ENCODE measurements at places on chromosomes 1 and 21.

- DNase-seq = no peak
Measured at GRCh38 chr1:8197493-8198282, 120.2 kb upstream of the SLC45A1 start.

GRCh38 chr1:183259924-183260323 is 73.9 kb downstream of the LAMC2 start:
- no peak for DNase-seq

DNA sequence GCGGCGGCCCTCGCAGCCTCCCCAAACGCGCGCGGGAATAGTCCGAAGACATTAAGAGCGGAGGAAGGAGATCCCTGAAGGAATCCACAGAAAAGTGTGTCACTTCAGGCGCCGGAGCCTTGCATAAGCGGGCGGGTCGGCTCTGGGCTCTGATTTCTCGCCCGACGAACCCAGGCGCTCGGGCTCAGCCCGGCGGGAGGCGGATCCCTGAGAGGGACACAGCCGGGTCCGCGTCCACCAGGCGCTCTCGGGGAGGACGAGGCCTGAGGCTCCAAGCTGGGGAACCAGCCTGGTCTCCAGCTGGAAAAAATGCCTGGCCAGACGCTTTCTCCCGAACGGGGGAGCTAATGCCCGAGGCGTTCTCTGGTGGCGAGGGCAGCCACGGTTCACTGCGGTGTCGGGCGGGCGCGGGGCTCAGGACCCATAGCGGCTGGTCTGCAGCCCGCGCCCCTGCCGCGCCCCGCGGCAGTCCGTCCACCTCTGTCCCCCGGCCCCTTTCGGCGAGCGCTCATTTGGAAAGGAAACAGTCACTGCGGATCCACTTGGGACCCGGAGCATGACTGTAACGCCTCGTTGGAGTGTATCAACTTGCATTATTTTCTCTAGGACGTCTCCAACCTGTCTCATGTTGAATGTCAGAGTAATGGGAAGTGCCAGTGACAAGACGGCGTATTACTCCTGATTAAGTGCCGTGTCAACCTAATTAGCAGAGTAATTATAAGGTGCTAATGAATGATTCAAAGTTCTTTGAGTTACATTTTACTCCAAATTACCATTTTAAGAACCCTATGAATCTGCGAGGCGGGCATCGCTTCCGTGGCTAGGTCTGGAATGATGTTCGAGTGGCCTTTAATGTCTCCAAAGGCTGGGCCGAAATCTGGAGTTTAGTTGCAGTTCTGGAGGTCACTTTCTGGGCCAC is 1.6 kb upstream of the BARHL2 start:
- DNase-seq = no peak

DNA sequence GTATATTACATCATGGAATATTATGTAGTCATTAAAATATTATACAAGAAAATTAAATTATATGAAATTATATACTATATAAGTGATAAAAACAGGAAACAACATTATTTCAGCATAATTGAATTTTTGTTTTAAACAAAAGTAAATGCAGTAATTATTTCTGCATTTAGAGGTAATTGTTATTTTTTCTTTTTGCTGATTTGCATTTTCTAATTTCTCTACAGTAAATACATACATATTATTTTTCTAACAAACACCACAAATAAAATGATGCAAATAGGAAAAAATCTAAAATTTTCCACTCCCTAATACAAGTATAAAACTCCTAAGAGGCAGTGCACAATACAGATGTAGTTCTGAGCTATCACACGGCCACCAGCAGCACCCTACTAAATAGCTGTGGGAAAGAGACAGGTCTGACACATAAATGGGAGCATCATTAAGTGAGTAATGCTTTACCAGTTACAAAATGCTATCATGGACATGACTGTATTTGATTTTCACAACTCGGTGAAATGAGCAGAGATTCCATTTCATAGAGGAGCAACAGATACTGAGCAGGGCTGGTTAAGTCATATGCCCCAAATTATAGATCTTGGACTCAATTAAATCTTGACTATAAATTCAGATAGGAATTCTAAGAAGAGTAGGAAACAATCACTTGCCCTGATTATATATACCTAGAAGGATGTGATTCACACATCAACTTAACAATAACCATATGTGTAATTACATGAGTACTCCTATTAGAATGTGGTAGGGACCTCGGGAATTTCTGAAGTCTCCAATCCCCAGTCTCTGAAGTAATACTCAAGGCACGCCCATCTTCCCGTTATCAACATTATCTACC is 49.0 kb downstream of the NRIP1 start:
- no peak for DNase-seq

GRCh38 chr1:6416906-6417305 is 2.8 kb downstream of the HES2 start:
- no peak for DNase-seq

- DNase-seq = no peak
Measured at GRCh38 chr21:37270576-37271365, 3.6 kb upstream of the VPS26C start.

- no peak for DNase-seq
Measured at GRCh38 chr1:175267716-175268416, 75.3 kb upstream of the KIAA0040 start.

All from activated CD4-positive, CD25-positive, alpha-beta regulatory T cell treated with anti-CD3 and anti-CD28 coated beads, Interleukin-2, amount 50 U/mL, for 72 hours (primary cell).